ENCODE measurements at places on chromosomes 4 and X.

GRCh38 chr4:175380841-175381240 is 431.2 kb downstream of the GPM6A start:
- no peak for DNase-seq

- DNase-seq: no peak
These were observed 15.6 kb downstream of the ENOX2 start for GRCh38 chrX:130887376-130887775.

DNA sequence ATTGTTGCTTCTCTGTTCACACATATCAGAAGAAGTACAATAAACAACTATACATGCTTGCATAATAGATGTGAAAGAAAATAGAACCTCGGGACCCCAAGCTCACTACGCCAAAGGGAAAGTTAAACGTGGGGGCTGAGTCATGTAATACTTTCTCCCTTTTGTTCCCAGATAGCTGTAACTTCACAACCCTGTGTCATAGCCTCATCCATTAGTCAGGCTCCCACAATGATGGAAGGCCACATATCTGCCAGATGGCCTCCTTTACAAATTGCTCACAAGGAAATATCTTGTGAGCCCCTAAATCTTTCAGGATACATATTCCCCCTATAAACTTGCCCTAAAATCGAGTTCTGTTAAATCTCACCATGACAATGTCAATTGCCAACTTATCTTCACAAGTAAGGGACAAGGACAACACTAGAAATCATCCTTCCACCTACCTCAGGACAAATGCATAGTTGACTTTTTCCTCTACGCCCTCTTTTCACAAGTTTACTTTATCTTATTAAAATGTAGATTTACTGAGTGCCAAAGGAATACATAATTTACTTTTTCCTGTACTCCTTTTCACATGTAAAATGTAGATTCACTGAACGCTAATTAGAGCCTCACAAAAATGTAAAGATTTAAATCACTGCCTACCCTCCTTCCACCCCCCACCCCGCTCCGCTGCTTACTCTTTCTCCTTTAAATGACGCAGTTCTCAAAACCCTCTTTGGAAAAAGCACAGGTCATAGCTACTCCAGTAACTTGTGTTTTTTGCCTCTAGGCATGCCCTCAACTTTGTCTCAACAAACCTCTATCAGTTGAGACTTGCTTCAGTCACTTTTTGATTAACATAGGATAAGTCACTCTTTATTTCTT is 477.1 kb downstream of the DTHD1 start:
- DNase-seq: no peak

- DNase-seq: no peak
These were observed 473 bp upstream of the BCLAF3 start for GRCh38 chrX:19991350-19991718.

- DNase-seq: no peak
These were observed 4.5 kb downstream of the DTHD1 start for GRCh38 chr4:36285784-36286480.

- no peak for DNase-seq
These were observed 31.6 kb downstream of the RAPGEF2 start for GRCh38 chr4:159134429-159134828.

DNA sequence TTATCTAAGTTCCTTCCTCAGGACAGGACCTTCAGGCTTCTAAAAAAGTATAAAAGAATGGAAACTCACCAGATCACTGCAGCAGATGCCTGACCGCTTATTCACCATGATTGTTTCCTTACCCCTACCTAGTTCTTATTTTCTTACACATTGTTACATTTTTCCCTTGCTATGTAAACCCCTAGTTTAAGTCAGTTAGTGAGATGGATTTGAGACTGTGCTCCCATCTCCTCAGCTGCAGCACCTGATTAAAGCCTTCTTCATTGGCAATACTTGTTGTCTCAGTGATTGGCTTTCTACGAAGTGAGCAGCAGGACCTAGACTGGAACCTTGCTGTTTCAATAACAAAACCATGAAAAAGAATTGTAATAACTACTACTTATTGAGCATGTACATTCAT is 4.7 kb downstream of the SPARCL1 start:
- DNase-seq: peak; percentile 29

- DNase-seq: no peak
These were observed 78.8 kb upstream of the LEF1 start for GRCh38 chr4:108247387-108248049.

DNA sequence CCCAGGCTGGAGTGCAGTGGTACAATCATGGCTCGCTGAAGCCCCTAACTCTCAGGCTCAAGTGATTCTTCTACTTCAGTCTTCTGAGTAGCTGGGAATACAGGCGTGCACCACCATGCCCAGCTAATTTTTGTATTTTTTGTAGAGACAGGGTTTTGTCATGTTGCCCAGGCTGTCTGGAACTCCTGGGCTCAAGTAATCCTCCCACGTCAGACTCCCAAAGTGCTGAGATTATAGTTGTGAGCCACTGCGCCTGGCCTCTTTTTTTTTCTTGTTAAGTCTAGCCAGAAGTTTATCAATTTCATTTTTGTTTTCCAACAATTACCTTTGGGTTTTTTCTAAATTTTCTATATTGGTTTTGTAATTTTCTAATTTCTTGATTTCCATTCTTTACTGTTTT is 100.6 kb downstream of the GC start:
- DNase-seq: no peak

- no peak for DNase-seq
These were observed 1138.8 kb downstream of the ARAP2 start for GRCh38 chr4:35105486-35105885.

GRCh38 chr4:138190452-138190858 is 51.7 kb downstream of the SLC7A11 start:
- DNase-seq: no peak

GRCh38 chr4:137300776-137301175 is 231.5 kb downstream of the PCDH18 start:
- peak; percentile 49 for DNase-seq

DNA sequence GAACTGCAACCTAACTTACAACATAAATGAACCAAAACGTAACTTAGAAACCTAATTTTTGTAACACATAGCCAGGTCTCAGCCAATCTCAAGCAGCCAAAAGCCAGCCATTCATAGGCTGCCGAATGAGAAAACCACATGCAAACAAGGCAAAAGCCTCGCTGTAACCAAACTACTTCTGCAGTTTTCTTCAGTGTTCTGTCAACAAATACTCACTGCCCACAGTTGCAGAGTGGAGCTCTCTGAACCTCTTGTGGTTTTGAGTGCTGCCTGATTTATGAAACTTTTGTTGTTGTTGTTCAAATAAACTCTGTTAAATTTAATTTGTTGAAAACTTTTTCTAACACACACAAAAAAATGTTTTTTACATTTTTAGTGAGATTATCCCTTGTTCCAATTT is 251.2 kb downstream of the PAPSS1 start:
- no peak for DNase-seq

- no peak for DNase-seq
These were observed 64.4 kb downstream of the CHRNA9 start for GRCh38 chr4:40399578-40399977.

DNA sequence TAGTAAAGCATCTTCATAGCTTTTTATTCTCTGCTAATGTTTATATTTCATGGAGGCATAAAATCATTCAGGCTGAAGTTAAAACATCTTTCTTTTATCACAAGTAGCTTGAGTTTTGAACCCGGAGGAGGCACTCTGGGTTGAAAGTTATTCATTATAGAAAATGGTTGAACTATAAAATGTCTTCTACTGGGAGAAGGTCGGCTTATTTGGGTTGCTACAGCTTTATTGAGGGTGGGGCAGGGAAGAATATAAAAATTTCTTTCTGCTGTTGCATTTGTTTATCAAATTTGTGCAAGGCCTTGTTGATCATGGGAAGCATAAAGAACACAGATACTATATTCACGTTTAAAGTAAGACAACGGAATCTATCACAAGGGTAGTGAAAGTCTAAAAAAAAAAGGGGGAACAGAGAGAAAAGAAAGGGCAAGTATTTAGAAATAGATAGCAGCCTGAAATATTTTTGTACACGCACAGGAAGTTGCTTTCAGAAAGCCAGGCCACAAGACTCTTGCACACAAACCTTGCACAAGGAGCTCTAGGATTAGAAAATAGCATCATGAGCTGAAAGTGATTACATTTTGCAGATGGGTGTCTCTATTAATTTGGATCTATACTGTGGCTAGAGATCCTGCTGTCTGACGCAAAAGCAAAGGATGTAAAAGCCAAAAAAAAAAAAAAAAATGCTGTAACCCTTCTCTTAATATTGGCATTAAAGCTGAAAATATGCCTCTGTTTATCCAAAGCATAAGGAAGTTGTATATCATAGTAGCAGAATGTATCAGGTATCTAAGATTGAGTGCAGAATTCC is 37.2 kb upstream of the FAM9C start:
- DNase-seq: peak; percentile 25

DNA sequence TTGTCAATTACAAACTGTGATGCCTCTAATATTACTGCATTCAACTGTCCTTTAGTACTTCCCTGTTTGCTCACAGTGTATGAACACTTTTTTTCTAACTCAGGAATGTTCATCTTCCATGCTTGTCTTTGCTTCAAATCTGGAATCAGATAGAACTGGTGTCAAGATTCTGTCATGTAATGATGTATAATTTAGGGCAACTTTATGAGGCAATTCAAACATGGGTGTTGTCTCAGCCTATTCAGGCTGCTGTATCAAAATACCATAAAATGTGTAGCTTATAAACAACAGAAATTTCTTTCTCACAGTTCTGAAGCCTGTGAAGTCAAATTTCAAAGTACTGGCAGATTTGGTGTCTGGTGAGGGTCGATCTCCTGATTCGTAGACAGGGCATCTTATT is 1012.9 kb downstream of the RAB28 start:
- DNase-seq: no peak

- no peak for DNase-seq
These were observed 868.3 kb downstream of the RAB28 start for GRCh38 chr4:12615822-12616221.

GRCh38 chrX:679291-679979 is 48.8 kb downstream of the SHOX start:
- no peak for DNase-seq

- peak; percentile 96 for DNase-seq
These were observed 20.9 kb downstream of the MAPK10 start for GRCh38 chr4:86338989-86339388.

- peak; percentile 15 for DNase-seq
These were observed 95.8 kb upstream of the EGFL6 start for GRCh38 chrX:13473442-13474163.

DNA sequence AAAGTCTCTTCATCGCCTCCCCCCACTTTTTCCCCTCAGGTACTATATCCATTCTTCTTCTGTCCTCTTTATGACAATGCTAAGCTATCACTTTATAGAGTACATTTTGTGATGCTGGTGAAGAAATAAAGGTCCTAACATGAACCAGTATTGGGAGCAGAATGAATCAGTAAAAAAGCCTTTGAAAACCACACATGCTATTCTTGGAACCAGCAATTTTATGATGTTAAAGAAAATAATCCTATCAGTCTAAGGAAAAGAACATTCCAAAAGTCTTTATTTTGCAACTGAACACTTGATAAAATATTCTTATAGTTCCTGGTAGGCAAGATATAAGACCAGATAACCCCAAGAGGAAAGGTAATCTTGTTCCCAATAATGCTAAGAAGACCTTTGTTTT is 107.8 kb upstream of the MCF2 start:
- DNase-seq: peak; percentile 56

GRCh38 chrX:44167116-44167515 is 176.4 kb downstream of the EFHC2 start:
- DNase-seq: no peak

GRCh38 chr4:7860600-7861163 is 79.0 kb downstream of the AFAP1 start:
- DNase-seq: no peak

DNA sequence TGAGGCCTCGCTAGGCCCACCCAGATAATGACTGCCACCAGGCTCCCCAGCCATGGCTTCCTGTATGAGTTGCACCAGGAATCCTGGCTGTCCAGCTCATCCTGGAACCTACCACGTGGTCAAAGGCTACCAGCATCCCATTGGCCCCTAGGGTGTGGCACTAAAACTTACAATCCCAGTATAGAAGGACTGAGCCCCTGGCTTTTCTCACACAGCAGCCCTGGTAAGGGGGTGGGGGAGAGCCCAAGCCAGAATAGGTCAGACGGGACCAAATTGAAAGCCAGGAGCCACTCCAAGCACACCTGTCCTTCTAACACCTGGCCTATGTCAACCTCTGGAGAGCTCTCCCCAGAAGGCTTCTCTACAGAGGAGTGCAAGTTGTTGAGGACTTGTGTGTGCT is 269.3 kb upstream of the AGTR2 start:
- DNase-seq: no peak

DNA sequence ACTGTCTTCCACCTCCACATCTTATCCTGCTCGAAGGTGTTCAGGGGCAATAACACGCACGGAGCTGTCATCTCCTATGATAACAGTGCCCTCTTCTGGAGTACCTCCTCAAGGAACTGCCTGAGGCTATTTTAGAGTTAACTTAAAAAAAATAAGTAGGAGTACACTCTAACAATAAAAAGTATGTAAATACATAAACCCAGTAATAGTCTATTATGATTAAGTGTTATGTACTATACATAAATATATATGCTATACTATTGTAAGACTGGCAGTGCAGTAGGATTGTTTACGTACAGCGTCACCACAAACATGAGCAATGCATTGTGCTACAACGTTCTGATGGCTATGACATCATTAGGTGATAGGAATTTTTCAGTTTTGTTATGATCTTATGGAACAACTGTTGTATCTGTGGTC is 34.5 kb upstream of the TLR2 start:
- DNase-seq: peak; percentile 27

DNA sequence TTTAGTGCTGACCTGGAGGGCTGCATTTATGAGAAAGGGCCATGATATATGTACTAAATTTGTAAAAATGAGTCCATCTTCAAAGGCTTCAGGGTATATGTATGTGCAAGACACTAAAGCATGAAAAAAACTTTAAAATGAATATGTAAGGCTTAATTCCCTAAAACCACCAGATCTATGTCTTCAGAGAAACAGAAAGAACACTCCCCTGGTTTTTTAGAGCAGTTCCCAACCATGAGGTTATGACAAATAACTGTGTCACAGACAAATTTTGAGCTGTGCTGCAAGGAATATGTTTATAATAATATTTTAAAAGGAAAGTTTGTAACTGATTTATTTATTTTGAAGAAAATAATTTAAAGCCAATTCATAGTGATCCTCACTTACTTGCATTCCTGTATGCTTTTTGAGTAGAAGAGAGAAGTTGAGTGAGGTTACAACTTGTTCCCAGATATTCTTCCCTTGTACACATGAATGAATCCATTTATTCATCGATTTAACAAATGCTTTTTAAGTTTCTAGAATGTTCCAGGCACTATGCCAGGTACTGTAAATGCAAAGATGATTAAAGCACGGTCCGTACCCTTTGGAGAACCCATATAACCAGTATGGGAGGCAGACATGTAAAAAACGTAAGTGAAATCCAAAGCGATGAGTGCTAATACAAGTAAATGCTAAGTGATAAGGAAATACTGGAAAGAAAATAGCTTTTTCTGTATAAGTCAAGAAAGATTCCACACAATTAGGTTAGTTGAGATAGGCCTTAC is 295.2 kb upstream of the DIAPH2 start:
- no peak for DNase-seq

GRCh38 chrX:104668550-104668949 is 102.6 kb downstream of the IL1RAPL2 start:
- DNase-seq: peak; percentile 0

GRCh38 chr4:95044324-95044837 is 286.6 kb downstream of the BMPR1B start:
- DNase-seq: no peak
